ENCODE measurements at places on chromosomes 5 and 9. TPM values are rescaled to one million over a fixed set of nuclear protein-coding genes. Genes with fewer than 3 reads are reported as not detected.

PHF24 gene
- 1.3 TPM for total RNA-seq

CEL gene
- 1.4 TPM for total RNA-seq

PCDHGB6 gene
- total RNA-seq: 7.7 TPM

LMX1B gene
- total RNA-seq: 0.21 TPM

PDE8B gene
- total RNA-seq: 5.3 TPM

GABRA6 gene
- not detected for total RNA-seq

C9orf50 gene
- not detected for total RNA-seq

LHX2 gene
- not detected for total RNA-seq

OR1Q1 gene
- total RNA-seq: not detected

PCDHGA11 gene
- 3.2 TPM for total RNA-seq

HSDL2 gene
- 55.3 TPM for total RNA-seq

GRCh38 chr9:12915366-12915954 lies 140.6 kb downstream of the LURAP1L start:
- DNase-seq: no peak
- no peaks in the 10 kb centered on the region for H3K4me1 ChIP-seq
- H3K36me3 ChIP-seq: no peaks in the 10 kb centered on the region
- no peaks in the 10 kb centered on the region for H3K27me3 ChIP-seq

- no peaks in the 10 kb centered on the region for H3K27me3 ChIP-seq
- H3K4me1 ChIP-seq: no peaks in the 10 kb centered on the region
- H3K36me3 ChIP-seq: no peaks in the 10 kb centered on the region
- H3K27ac ChIP-seq: no peak overlapping the region
- no peak for DNase-seq
Observed at GRCh38 chr9:3299872-3300271, 225.9 kb downstream of the RFX3 start.

GRCh38 chr9:127393645-127394044 lies 3.3 kb upstream of the SLC2A8 start:
- H3K4me3 ChIP-seq: no peak overlapping the region
- no peak overlapping the region for H3K27ac ChIP-seq
- H3K27me3 ChIP-seq: no peaks in the 10 kb centered on the region
- no peaks in the 10 kb centered on the region for H3K36me3 ChIP-seq
- peaks cover 21% of the 10 kb centered on the region for H3K4me1 ChIP-seq

DNA sequence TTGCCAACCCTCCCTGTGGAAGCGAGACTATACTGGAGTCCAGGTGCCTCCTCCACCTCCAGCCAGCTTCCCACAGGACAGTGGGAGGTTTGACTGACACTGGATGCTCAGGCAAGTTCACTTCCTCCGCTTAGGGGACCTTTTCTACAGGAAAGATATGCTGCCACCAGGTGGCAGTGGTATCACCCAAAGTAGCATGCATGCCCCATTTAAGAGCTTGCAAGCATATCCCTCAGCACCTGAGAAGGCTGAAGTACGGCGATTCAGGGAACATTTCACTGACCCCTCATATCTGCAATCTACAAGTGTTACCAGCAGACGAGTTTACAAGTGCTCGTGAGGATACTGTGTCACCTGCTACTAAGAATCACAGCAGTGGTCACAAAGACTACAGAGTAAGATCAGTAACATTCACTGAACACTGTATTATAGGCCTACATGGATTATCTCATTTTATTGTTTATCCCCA lies 75.5 kb downstream of the KLHL3 start:
- peaks cover 1% of the 10 kb centered on the region for H3K4me1 ChIP-seq
- no peaks in the 10 kb centered on the region for H3K36me3 ChIP-seq
- no peak overlapping the region for H3K4me3 ChIP-seq
- H3K27me3 ChIP-seq: no peaks in the 10 kb centered on the region
- H3K27ac ChIP-seq: no peak overlapping the region
- peak; percentile 58 for DNase-seq

DNA sequence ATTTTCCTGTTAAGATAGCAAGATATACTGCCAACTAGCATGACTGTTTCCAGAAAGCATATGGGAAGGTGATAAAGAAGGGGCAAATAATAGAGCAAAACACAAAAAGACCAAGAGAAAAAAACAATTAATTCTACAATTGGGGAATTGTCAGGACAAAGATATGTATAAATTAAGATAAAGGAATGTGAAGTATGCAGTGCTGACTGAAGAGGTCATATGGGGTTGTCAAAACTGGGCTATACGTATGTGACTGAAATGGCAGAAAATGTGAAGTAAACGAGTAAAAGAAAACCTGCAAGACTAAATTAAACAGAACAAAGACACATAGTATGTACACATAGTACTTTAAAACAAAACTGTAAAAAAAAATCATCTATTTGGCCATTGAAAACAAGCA lies 222.3 kb downstream of the ARL15 start:
- H3K27me3 ChIP-seq: no peaks in the 10 kb centered on the region
- H3K4me1 ChIP-seq: no peaks in the 10 kb centered on the region
- no peaks in the 10 kb centered on the region for H3K36me3 ChIP-seq

- peaks cover 88% of the 10 kb centered on the region for H3K36me3 ChIP-seq
- H3K27ac ChIP-seq: no peak overlapping the region
- DNase-seq: no peak
- no peaks in the 10 kb centered on the region for H3K4me1 ChIP-seq
Observed at GRCh38 chr9:123091459-123091858, 58.0 kb downstream of the GPR21 start.

GRCh38 chr9:536597-537511 lies 304.6 kb upstream of the DMRT1 start:
- no peak overlapping the region for H3K27ac ChIP-seq
- H3K27me3 ChIP-seq: no peaks in the 10 kb centered on the region
- H3K4me3 ChIP-seq: no peak overlapping the region
- H3K4me1 ChIP-seq: peaks cover 17% of the 10 kb centered on the region
- no peak for DNase-seq

GRCh38 chr5:79932510-79933504 lies 58.3 kb downstream of the MTX3 start:
- no peaks in the 10 kb centered on the region for H3K4me1 ChIP-seq
- H3K4me3 ChIP-seq: no peak overlapping the region
- H3K36me3 ChIP-seq: no peaks in the 10 kb centered on the region

DNA sequence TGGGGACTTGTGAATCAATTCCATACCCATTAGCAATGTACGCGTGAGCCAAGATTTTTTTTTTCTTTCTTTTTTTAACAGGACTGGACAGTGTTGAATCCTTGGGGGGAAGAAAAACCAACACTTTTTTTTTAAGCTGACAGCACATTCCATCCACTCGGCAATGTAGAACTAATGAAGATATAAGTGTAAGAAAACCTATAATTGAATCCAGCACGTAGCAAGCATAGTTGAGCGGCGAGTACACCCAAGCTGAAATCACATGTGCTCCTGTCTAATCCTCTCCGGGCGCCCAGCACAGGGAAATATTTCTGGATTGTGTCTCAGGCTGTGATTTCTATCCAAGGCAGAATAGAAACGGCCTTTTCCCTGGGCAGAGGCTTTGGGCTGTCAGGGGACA lies 118.2 kb downstream of the BOD1 start:
- H3K4me1 ChIP-seq: no peaks in the 10 kb centered on the region
- H3K27me3 ChIP-seq: peaks cover 6% of the 10 kb centered on the region
- DNase-seq: no peak
- H3K4me3 ChIP-seq: no peak overlapping the region
- no peak overlapping the region for H3K27ac ChIP-seq
- no peaks in the 10 kb centered on the region for H3K36me3 ChIP-seq

DNA sequence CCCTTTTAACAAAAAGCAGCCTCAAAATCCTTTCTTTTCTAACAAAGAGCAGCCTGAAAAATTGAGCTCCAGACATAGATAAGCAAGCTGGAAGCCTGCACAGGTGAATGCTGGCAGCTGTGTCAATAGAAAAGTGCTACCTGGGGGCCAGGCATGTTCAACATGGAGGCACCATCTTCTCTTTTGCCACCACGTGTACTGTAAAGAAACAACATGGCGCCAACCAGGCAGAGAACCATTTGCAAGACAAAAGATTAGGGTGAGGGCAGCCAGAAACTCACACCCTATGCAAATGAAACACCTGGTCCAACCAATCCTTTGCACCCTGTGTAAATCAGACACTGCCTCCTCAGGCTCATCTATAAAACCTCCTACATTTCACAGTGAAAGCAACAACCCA lies 96.0 kb downstream of the ACTL7B start:
- H3K4me3 ChIP-seq: no peak overlapping the region
- DNase-seq: no peak
- no peak overlapping the region for H3K27ac ChIP-seq

GRCh38 chr5:75279321-75279720 lies 42.6 kb upstream of the ANKRD31 start:
- no peak overlapping the region for H3K27ac ChIP-seq
- no peaks in the 10 kb centered on the region for H3K4me1 ChIP-seq
- no peaks in the 10 kb centered on the region for H3K36me3 ChIP-seq
- no peak for DNase-seq

- H3K27ac ChIP-seq: no peak overlapping the region
- no peaks in the 10 kb centered on the region for H3K27me3 ChIP-seq
- H3K4me1 ChIP-seq: no peaks in the 10 kb centered on the region
Observed at GRCh38 chr5:39266442-39266841, 47.1 kb upstream of the FYB1 start.

- H3K27me3 ChIP-seq: no peaks in the 10 kb centered on the region
- DNase-seq: no peak
- H3K4me1 ChIP-seq: no peaks in the 10 kb centered on the region
- no peaks in the 10 kb centered on the region for H3K36me3 ChIP-seq
Observed at GRCh38 chr5:104859437-104859836, 1296.8 kb upstream of the NUDT12 start.

GRCh38 chr5:100505984-100506670 lies 29.0 kb upstream of the FAM174A start:
- no peaks in the 10 kb centered on the region for H3K27me3 ChIP-seq
- H3K4me3 ChIP-seq: no peak overlapping the region
- H3K4me1 ChIP-seq: no peaks in the 10 kb centered on the region
- no peak for DNase-seq

GRCh38 chr5:139712412-139712811 lies 64.3 kb downstream of the CXXC5 start:
- DNase-seq: no peak
- no peak overlapping the region for H3K4me3 ChIP-seq
- no peak overlapping the region for H3K27ac ChIP-seq
- peaks cover 31% of the 10 kb centered on the region for H3K27me3 ChIP-seq
